NCI-H1417 treated with DMSO at 0.1 percent for 48 hours (cell line): ENCODE measurements at places on chromosomes 4 and X.

GRCh38 chrX:67780694-67781109, 236.9 kb downstream of the AR start:
- no peak for DNase-seq

GRCh38 chr4:136301749-136302495, 1230.4 kb downstream of the PCDH18 start:
- no peak for DNase-seq

DNA sequence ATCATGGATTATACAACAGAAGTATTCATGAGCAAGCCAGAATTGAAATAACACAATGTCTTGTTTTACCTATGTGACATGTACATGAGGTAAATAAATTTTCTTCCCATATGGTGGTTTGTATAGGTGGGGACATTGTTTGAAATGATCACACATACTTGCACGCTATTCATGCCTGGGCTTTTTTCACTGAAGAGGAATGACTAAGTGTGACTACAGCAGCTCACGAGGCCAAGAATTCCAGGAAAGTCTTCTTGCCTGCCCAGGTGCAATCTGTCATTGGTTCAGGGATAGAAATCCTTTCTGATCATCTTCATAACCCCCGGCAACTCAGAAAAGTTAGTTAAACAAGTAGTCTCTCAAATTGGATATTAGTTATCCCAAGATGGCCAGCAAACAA, 36.3 kb upstream of the AREG start:
- DNase-seq, result no peak

GRCh38 chrX:118973389-118974087, 880 bp upstream of the LONRF3 start:
- no peak for DNase-seq

DNA sequence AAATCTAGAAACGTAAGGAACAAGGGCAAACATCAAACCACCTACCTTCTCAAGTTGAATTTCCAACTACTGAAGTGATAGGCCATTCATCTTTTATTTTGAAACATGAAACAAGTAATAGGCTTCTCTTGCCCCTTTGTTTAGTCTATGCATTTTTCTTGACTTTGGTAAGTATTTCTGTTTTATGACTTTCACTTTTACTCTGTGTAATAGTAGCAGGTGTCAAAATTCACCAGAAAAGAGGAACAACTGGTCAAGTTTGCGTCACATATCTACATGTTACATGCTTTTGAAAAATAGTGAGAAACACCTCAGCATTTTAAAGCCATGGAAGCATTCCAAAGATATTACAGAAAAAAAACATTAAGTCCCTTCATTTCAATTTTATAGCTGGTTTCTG, 157.1 kb upstream of the FTHL17 start:
- no peak for DNase-seq

- no peak for DNase-seq
Measured at GRCh38 chr4:185202984-185203485, 765 bp downstream of the CFAP97 start.

DNA sequence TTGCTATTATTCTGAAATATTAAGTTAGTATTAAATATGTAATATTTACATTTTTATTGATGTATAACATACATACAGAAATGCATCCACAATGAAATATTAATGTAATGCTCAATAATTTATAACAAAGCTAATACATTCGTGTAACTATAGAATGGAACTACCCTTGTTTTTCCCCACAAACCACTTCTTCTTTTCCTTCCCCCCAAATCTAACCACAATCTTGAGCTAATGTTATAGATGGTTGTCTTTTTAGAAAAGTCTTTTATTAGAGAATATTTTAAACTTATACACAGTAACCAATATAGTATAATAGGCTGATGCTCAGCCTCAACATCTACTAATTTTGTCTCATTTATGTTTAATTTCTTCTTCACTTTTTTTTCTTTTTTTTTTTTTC, 4.5 kb upstream of the ZNF732 start:
- no peak for DNase-seq

- DNase-seq, result no peak
Measured at GRCh38 chrX:85544609-85545008, 165.1 kb upstream of the POF1B start.
